Left ventricle myocardium superior (tissue), 1 donor: ENCODE measurements at places on chromosomes 7 and 10.

- no peak for DNase-seq
These were observed 72.5 kb downstream of the LCOR start for GRCh38 chr10:96904648-96905047.

DNA sequence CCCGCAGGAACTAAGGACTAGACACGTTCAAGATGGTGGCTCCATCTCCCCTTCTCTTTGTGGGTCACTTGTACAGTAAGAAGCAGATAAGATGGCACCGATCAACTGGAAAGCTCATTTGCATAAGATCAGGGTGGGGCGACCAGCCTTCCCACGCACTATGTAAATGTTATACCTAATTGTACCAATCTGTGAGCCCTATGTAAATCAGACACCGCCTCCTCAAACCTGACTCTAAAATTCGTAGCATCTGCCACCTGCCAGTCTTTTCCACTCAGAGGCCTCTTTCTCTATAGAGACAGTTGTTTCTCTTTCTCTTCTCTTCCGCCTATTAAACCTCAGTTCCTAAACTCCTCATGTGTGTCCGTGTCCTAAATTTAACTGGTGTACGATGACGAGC is 324.5 kb downstream of the PHF14 start:
- no peak for DNase-seq

DNA sequence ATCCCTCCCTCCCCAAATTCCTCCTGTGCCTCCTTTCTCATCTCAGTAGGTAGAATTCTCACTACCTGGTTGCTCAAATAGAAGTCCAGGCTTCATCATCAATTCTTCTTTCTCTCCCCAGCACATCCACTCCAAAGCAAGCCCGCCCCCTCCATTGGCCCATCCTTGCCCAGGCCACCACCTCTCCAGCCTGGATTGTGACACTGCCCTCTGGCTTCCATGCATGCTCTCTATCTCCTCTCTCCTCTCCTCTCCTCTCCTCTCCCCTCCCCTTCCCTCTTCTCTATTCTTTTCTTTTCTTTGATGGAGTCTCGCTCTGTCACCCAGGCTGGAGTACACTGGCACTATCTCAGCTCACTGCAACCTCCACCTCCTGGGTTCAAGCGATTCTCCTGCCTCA is 144.9 kb downstream of the UBE2H start:
- DNase-seq: no peak

DNA sequence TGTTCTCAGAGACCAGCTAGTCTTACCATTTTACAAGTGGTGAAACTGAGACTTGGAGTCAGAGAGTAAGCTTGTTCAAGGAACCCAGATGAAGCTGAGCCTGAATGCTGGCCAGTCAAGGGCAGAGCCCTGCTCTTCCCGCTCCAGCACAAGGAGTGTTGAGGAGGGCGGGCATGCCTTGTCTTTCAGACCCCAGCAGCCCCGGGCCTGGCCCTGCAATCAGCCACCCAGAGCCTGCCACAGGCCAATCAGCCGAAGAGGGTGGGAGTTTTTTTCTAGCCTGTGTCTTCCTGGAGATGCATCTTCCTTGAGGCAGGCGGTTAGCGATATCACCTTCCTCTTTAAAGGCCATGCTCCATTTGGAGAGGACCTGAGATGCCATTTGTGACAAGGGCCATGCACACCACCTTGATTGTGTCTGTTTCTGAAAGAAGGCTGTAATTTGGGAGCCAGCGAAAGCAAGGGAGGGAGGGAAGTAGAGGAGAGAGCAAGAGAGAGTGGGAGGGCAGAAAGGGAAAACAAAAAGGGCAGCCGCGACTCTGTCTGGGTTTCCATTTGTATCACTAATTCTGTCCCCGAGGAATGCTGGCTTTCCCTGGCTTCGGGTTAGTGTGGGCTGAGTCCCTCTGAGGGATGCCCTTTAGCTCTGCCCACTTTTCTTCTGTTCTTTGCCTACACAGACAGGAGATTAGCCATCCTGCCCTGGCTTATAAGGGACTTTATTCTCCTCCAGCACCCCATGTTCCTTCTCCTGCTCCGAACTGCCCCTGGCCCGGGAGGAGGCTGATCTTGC is 8.0 kb downstream of the CDH23 start:
- DNase-seq: no peak

DNA sequence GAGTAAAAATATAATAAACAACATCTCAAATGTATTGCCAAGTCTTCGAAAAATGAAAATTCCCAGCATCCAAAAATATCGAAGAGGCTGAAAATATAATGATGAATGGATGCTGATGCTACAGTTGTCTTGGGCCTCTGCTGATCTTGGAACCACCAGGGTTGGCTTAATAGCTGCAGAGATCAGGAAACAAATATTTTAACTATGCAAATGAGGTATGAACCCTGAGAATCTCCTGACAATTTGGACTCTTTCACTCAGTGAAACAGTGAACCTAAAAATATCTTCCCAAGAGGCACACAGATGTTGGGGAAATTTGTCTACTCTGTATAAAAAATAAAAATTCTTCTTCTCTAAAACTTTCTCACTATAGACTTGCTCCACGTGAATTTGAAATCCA is 97.7 kb upstream of the EGFR start:
- no peak for DNase-seq

- DNase-seq: no peak
These were observed 952.7 kb upstream of the KCND2 start for GRCh38 chr7:119320316-119320715.

GRCh38 chr10:87945984-87946383 is 82.6 kb downstream of the PTEN start:
- no peak for DNase-seq

- DNase-seq: no peak
These were observed 188.8 kb downstream of the GFRA1 start for GRCh38 chr10:116084161-116084560.

DNA sequence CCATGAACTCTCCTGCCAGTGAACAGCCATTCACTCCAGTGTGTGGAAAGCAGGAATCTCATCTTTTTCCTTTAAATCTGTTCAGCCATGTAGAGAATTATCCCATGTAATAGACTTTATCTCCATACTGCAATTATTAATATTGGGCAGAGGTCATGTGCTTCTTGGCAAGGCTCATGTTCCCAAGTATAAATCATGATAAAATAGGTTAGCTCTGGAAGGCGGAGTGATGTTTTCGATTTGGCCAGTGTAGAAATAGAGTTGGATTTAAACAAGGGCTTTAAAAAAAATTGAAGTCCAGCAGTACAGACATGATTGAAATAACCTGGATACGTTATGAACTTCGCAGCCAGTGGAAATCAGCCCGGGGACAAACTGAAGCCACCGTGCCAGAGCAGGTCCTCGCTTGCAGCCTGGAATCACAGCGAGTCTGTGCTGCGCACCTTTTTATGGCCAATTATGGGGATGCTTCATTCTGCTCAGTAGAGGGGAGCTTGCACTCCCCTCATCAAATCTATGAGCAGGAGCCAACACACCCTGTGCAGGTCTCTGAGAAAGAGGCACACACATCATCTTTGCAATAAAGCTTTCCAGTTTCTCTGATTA is 654.0 kb upstream of the MKI67 start:
- DNase-seq: no peak

DNA sequence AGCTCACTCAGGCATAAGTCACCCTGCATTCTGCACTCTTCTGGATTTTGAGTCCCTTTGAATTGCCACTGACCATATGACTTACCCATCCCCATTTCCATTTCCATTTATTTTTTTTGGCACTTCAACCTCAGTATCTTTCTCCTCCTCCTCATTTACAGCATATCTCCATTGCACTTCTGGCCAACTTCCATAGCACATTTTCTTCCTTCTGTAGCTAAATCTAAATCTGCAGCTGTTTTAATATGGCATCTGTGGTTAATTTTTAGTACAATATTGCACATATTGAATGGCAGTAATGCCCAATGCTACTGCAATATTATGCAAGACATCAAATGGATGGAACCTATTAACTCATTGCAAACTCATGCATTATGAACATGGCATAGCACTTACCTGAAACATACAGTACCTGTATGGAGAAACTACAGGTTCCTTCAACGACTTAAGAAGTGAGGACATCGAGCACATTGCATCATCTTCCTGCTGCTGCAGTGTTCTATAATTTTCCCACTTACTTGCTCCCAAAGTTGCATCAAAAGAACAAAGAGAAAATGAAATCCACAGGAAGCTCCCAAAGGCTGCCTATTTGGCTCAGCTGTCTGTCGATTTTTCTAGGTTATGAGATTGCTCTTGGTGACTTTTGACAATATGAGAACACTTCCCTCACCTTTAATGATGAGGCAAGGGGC is 55.7 kb downstream of the LRRTM3 start:
- no peak for DNase-seq

DNA sequence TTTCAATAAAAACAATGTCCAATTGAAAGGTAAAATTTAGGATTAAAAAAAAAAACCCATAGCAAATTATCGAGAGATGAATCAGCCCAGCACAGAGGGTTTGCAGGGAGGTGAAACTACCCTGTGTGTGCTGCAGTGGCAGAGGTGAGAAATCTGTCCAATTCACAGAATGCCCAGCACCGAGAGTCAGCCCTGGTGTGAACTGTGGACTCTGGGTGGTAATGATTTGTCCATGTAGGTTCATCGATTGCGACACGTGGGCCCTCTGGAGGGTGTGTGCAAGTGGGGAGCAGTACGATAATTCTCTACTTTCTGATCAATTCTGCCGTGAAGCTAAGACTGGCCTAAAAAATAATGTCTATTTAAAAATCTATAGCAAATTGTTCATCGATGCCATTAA is 94.5 kb upstream of the PFKP start:
- no peak for DNase-seq

GRCh38 chr7:133481676-133482075 is 228.8 kb downstream of the EXOC4 start:
- DNase-seq: no peak

GRCh38 chr7:156635529-156636385 is 4.8 kb upstream of the RNF32 start:
- no peak for DNase-seq

DNA sequence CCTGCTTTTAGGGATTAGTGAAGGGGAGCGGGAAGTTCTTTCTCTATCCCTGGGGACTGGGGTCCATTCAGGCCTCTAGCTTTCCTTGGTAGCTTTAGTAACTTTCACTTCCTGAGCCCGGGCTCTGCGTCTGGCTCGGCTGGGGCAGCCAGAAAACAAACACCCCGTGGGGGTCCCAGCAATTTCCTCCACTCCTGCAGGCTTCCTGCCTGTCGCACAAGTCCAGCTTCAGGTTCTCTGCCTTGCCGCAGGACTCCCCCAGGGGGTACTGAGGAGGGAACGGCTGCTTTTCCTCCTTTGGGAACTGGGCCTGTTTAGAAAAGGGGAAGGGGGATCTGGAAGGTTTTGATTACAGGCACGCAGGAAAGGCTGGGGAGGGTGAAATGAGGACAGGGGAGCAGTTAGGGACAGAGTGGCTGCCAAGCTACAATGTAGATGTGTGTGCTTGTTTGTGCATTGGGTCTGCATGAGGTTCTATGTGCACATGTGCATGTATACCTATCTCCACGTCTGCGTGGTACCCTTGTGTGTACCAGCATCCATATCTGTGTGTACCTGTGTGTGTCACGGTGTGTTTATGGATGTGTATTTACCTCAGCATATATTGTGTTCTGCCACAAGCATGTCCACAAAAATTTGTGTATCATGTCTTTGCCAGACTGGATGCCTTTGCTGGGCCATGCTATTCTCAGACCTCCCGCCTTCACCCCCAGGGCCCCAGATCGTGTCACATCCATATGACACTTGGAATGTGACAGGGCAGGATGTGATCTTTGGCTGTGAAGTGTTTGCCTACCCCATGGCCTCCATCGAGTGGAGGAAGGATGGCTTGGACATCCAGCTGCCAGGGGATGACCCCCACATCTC is 2.0 kb downstream of the KAZALD1 start:
- DNase-seq: no peak

GRCh38 chr10:118116362-118116714 is 69.6 kb upstream of the RAB11FIP2 start:
- no peak for DNase-seq

DNA sequence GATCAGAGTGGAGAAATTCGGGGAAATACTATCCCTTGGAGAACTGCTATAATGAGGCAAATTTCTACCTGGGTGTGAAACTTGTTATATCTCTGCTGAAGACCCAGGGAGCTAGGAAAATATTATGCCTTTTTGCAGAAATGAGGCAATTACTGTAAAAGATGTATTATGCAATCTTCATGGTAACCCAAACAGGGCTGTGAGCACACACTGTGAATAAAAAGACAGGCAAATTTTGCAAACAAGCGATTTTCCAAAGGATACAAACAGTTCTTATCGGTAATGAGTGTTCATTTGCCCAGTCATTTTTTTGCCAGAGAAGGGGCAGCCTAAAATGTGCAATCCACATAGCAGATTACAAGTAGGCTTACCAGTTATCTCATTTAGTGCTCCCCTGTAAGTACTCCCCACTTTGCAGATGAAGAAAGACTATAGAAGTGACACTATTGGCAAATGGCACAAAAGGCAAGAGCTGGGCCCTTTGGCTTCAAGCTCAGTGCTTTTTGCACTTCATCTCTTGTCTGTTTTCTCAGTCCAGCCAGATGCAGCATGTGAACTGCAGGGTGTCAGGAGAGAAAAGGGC is 205.8 kb downstream of the HECW1 start:
- DNase-seq: no peak

- DNase-seq: no peak
These were observed 44.8 kb downstream of the CLIP2 start for GRCh38 chr7:74334030-74334429.

GRCh38 chr10:1567152-1567551 is 170.2 kb downstream of the ADARB2 start:
- no peak for DNase-seq

DNA sequence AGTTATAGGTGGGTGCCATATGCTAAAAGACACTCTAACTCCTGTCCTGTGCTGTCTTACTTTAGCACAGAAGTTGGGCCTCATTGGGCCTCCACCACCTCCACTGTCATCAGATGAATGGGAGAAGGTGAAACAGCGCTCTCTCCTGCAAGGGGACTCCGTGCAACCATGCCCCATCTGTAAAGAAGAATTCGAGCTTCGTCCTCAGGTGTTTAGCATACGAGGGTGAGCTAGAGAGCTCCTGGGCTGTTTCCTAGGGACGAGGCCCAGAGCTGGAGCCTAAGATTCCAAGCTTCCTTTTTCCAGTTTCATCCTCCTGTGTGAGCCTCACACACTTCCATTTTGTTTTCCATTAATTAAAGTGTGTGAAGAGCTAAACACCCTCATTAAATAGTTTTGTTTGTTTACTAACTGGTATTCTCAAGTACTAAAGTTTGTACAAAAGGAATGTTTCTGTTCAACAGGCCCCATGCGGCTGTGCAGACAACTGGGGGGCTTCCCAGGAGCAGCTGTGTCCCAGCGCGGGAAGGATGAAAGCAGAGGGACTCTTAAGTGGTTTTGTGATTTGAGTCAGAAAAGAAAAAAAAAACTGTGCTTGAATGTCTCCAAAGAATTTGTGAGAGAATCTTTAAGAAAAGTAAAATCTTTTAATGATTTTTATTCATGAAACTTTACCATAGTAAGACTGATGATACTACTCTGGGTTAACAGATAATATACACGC is 14.1 kb downstream of the RNF32 start:
- DNase-seq: no peak
